ENCODE measurements at places on chromosomes 7 and 10. TPM values are rescaled to one million over a fixed set of nuclear protein-coding genes. Genes with fewer than 3 reads are reported as not detected.

GRCh38 chr7:152869041-152869676 is 109.6 kb downstream of the ACTR3B start:
- DNase-seq, result no peak

- DNase-seq, result no peak
Observed at GRCh38 chr7:96169439-96169838, 152.5 kb downstream of the SLC25A13 start.

WDFY4 gene
- total RNA-seq, result not detected

DNA sequence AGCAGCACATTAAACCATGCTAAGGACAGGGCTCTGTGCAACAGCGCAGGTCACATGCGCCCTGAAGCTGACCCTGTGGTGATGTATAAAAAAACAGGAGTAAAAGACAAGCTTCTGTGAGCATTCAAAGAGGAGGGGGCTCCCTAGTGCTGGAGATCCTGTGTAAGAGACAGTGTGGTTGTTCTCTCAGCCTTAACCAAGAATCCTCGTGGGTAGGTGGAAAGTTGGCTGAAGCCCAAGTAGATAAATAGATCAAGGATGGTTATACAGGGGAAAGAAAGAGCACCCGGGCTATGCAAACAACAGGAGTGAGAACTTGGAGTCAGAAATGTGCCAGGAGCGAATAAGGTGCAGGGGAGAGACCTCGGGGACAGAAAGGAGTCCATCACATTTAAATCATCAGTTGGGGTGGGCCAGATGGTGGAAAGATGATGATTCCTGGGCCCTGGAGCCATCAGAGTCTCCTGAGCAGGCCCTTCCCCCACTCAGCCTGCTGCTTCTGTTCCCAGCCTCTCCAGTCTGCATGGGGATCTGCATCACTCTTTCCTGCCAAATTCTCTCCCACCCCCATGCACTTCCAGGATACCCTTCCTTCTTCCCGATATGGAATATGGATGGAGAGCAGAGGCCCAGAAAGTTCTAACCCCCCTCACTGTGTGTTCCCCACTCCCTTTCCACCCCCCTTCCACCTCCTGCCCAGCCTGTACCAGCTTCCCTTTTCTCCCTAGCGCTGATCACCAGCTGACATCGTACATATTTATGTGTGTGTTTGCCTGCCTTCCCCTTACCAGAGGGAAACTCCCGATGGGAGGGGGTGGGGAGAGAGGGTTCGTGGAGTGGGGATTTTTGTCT is 78.1 kb upstream of the PRR15 start:
- no peak for DNase-seq

PTPRZ1 gene
- total RNA-seq, result 5.8 TPM

DNA sequence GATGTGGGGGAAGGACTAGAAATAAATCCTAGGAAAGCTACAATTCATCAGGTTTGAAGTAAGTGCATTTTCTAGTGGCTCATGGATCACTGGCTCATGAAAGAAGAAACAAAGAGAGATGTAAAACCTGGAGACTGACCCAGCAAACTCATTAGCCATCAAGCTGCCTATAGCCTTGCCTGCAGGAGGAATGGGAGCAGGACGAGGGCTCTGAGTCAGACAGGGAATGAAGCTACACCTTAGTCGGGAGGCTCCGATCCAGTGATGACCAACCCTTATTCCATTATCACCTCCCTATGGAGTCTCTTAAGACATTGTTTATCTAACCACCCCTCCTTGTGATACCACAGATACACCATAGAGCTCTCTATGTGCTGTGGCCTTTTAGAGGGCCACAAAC is 112.5 kb upstream of the WDR11 start:
- no peak for DNase-seq
